ENCODE measurements at places on chromosomes 12 and 14.

- DNase-seq: no peak
Observed at GRCh38 chr12:109720152-109720856, 6.7 kb downstream of the FAM222A start.

GRCh38 chr12:40580346-40580745 lies 111.9 kb upstream of the CNTN1 start:
- no peak for DNase-seq

GRCh38 chr14:80965037-80965436 lies 9.6 kb downstream of the TSHR start:
- no peak for DNase-seq

DNA sequence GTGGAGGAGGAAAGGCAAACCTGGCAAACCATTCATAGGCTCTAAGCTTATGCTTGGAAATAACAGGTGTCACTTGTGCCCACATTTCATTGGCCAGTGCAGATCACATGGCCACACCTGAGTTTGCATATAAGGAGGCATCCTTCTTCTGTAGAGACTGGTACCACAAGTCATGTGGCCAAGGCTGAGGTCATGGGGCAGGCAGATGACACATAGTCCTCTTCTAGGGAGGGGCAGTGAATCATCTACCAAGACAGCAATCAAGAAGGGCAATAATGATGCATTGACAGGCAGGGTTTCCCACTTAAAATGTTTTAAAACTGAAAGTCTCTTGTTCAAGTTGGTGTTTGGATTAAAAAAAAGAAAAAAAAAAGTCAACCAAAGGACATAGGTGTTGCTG lies 77.3 kb downstream of the DAAM1 start:
- DNase-seq: no peak

DNA sequence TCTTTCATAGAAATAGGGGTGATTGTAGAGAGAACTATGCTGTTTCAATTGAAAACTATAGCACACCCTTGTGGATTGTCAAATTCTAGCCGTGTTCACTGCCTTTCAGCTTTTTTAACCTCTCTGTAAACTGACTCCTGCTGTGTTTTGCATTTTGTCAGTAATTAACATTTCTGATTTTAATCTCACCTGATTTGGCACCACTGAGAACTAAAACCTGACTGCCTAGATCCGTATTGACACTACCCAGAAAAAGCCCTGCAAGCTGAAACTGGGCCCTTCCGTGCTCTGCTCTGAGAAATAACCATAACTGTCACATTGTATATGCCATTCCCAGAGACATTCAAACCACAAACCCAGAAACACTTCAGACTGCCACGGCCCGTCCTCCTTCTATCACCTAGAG lies 26.6 kb upstream of the ETV6 start:
- DNase-seq: no peak
